GM23248 (cell line): ENCODE measurements at places on chromosomes 7 and 10.

GRCh38 chr10:47423476-47423875 is 39.4 kb upstream of the ZNF488 start:
- DNase-seq, result peak; percentile 59

GRCh38 chr10:37496061-37496460 is 361.3 kb downstream of the ZNF248 start:
- no peak for DNase-seq

- no peak for DNase-seq
Measured at GRCh38 chr7:144650439-144650838, 185.4 kb downstream of the TPK1 start.

- DNase-seq, result no peak
Measured at GRCh38 chr7:51589111-51589510, 272.5 kb upstream of the COBL start.

- DNase-seq, result peak; percentile 65
Measured at GRCh38 chr7:69434398-69434815, 163.9 kb upstream of the AUTS2 start.
